ENCODE measurements at places on chromosomes 3 and 15.

DNA sequence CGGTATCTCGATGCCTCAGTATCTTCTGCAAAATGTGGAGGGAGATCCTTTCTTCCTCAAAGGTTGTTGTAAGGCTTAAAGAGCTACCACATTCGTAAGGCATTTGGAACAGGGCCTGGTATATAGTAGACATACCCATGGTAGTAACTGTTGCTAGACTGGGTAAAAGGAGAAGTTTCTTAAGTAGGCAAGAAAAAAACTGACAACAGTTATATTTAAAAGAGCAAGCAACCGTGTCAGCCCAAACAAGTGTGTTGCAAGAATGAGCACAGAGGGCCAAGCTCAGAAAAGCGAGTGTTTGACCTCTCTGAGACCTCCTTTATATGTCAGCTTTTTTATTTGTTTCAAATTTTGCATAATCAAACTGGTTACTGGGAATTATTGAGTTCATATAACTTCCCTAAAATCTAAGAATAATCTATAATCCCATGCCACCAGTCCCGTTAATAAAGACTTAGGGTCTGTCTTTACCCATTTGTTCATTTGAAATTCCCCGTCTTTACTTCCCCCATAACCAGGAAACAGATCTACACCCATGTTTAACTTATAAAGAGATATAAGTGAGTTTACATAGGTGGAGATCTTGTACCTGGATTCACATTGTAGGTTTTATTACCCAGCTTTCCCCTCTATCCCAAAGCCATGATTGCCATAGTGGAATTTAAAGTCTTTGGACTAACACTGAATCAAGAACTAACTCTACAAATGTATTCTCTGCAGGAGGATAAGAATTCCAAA lies 7.3 kb downstream of the B3GNT5 start:
- no peak for DNase-seq

DNA sequence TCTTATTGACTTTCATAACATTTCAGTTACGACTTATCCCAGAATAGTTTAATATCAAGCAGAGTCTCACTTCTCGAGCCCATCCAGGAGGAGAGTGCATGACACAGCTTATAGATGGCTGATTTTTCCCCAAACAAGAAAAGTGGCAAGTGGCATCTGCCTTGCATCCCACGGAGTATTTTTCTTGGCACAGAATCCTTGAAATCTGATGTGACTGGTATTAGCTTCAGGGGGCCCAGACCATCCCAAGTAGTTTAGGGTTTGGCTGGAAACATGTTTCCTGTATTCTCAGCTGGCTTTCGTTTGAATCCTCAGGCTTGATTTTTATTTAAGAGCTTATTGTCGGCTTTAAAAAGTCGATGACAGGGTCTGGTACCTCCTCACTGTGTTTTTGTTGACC lies 20.7 kb upstream of the FBXL22 start:
- DNase-seq = no peak

DNA sequence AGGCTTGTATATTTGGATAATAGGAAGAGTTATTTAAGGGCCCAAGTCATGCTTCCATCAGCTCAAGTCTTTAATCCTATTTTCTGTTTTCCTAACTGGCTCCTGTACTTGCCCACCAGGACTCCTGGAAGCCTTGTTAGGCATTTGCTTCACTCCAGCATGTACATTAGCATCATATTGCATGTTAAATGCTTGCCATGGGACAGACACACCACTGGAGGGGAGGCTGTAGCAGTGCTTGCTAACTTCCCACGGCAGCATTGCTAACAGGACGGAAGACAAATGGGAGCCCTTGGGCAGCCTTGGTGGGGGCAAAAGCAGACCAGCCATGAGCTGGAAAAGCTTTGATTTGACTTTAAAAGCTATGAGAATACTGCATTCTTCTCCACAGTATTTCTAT lies 6.1 kb downstream of the TMOD2 start:
- no peak for DNase-seq

GRCh38 chr3:193863657-193864357 lies 270.8 kb downstream of the OPA1 start:
- DNase-seq = no peak

GRCh38 chr3:179000144-179000543 lies 71.5 kb downstream of the ZMAT3 start:
- peak; percentile 27 for DNase-seq

GRCh38 chr3:194292331-194292730 lies 58.8 kb downstream of the CPN2 start:
- no peak for DNase-seq

GRCh38 chr15:76059320-76060117 lies at the start of gene TMEM266:
Gene TMEM266 (plus strand): TSS chr15:76059985. CDS start chr15:76134264, 74,279 bp downstream.
- peak; percentile 15 for DNase-seq

DNA sequence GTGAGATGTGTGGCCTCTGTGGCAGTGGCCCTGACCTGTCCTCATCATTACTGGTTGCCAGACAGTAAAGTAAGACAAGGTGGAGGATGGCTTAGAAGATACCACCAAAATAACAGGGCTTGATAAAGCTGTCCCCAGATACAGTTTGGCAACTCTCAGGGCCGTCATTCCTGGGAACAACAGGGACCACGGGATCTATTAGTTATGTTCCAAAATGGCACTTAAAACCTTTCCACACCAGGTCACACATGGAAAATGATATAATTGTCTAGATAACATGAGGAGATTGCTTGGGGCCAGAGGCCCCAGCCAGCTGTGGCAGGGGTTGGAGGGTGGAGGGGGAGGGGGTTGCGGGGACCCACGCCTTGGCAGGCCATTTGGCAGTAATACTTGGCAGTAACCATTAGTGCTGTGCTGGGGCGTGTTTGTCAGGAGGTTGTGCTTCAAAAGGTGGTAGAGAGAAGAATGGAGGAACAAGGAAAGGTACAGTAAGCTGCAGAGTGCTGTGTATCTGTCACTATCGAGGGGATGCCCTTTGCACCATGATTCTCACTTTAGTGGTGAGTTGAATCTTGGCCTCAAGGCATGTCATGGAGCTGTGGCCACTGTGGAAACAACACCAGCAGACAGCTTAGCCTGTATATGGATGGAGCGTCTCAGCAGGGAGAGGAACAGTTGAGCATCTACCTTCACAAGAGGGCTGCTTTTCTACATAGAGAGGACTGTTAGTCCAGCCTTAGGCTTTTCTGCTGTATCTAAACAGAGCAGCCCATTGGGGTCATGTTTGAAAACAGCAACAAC lies 14.0 kb downstream of the PLCL2 start:
- no peak for DNase-seq

Measured in fibroblast of the aortic adventitia (primary cell).